ENCODE measurements at places on chromosomes 1 and 21. TPM values are rescaled to one million over a fixed set of nuclear protein-coding genes. Genes with fewer than 3 reads are reported as not detected.

GRCh38 chr1:170967042-170967910 lies 31.9 kb downstream of the MROH9 start:
- DNase-seq: no peak

The AMY1C gene
- total RNA-seq: not detected

The SARS1 gene
- 139 TPM for total RNA-seq

DNA sequence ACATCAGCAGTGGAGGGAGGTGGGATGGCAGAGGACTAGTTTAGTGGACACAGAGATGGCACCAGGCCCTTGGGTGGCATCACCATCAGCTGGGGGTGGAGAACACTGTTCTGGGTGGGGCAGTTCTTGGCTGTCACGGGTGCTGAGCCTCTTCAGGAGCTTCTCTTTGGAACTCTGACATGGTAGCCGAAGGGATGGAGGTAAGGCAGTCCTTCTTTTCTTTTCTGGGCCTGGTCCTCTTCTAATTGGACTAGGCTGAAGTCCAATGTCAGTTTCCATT lies 8.3 kb upstream of the MEF2D start:
- DNase-seq: no peak

The PDE4B gene
- total RNA-seq: 18.6 TPM

DNA sequence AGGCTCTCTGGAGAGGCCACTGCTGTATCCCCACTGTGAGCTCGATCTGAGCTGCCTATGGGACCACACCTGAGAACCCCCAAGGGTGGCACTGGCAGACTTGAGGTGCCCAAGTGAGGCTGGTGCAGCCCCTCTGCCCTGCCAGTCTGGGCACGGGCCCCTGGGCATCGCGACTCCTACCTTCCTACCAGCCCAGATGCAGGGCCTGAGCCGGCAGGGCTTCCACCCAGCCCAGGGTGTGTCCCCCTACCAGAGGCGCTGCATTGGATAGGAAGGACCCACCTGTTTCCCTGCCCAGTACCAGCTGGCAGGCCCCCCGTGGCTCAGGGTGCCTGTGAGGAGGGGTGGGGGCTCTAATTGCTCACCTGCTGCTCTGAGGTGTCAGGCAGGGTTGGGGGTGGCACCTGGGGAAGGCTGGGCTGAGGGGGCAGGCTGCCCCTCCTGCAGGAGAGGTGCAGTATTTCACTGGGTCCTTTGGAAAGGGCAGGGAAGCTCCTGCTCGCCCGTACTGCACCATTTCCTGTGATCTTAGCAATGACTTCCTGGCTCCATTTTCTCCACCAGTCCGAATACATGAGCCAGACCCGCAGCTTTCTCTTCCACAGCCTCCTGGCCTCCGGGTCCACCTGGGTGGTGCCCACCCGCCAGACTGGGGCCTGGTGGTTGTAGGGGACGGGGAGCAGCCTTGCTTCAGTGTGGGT lies 11.8 kb downstream of the TP73 start:
- peak; percentile 31 for DNase-seq

- DNase-seq: no peak
Measured at GRCh38 chr1:56094168-56094567, 485.2 kb downstream of the PLPP3 start.

- no peak for DNase-seq
Measured at GRCh38 chr1:37094302-37094701, 60.0 kb upstream of the GRIK3 start.

- DNase-seq: no peak
Measured at GRCh38 chr1:231386466-231386865, 35.6 kb downstream of the EGLN1 start.

The CXADR gene
- 150 TPM for total RNA-seq

DNA sequence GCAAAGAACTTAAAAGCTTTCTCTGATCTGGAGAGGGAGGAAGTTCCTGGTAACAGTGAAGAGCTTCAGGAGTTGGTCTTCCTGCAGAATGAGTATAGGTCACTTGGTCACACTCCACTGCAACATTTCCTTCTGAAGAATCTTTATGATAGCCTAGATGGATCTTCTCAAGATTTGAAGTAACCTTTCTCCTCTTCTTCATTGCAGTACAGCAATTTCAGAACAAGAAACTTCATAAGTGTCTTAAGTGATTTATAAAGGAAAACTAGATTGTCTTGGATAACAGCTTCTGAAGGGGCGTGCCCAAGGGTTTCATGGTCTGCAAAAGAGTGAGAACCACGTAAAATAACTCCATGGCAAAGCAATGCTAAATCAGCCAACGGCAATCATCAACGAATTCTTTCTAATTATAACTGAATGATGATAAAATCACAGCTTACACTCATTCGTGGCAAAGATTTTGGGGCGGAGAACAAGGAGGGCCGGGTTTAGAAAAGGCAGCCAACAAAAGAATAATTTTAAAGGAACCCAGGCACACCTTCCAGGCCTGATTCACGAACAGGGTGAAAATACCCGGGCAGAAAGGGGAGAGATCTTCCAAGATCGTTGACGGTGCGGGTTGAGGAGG lies 53.9 kb upstream of the ASPM start:
- DNase-seq: no peak

DNA sequence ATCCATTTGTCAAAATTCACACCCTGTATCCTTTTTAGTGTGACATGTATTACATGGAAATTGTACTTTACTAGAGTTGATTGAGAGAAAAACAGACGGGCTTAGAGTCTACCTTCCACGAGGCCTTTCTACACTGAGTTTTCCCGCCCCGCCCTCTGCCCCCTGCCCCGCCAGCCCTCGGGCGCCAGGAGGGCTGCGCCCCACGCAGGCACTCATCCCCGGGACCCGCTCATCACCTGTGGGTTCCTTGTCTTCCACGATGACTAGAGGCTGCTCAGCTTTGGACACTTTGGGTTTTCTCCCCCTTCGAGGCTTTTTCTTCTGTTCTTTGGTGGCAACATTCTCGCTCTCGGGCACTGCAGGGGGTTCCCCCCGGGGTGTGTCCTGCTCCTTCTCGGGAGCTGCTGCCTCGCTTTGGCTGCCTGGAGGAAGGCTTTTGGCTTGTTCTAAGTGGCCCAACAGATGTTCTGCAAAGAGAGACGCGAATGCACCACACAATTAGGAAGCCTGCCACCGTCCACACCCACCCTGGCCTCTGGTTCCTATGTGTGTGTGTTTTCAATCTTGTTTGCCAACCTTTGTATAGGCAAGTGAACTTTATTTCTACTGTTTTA lies 39.6 kb downstream of the PRDM15 start:
- DNase-seq: no peak

DNA sequence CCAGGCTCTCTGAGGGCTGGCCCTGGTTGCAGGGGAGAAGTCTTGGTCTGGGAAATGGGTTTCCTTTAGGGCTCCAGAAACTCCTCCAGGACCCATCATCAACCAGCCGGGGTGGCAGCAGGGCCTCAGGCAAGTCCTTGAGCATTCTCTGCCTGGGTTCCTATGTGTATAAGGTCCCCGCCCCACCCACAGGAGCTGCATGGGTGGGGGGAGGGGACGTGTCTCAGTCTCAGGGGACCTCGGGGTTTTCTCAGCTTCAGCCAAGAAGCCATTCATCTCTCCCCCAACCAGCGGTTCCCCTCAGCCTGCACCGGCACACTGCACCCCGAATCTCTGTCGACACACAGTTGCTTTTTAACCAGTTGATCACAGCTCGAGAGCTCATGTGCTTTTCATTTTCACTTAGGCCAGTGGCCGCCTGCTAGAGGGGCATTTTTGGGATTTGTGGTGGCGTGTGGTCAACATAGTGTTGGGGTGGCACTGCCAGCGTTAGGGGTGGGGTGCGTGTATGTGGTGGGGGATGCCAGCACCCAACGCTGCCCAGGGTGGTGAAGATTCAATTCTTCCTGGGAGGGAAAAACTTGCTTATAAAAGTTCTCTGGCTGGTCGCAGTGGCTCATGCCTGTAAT lies 6.5 kb downstream of the RUNX3 start:
- no peak for DNase-seq

- DNase-seq: no peak
Measured at GRCh38 chr1:244273262-244273844, 178.4 kb downstream of the ADSS2 start.

DNA sequence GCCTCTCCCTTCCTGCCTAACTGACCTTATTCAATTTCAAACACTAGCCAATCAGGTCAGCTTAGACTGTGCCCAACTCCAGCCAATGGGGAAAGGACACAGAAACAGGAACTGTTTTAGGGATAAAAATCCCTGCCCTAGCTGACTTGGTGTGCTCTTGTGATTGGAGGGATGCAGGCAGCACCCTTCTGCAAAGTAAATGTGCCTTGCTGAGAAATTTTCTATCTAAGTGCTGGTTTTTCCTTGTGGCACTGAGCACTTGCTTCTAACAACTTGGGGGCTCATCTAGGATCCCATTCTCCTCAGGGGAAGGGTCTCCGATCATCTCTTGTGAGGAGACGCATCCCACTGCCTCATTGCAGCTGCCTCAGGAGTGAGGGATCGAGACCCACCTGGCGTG lies 10.7 kb upstream of the CD2 start:
- DNase-seq: no peak

DNA sequence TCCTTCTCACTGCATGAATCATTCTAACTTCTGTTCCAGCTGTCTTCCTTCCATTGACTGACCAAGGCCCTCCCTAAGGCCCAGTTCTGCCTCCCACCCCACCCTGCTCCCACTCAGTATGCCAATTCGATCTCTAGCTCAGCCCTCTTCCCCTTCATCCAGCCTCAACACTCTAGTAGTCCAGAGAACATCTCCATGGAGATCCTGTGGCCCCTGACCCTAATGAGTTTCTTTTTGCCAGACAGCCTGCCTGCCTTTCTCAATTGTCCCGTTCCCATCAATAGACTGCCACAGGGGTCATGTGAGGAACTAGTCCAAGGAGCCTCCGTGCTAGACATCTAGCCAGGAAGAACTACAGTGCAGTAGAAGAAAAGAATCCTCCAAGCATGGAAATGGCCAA lies 26.4 kb downstream of the RRAGC start:
- no peak for DNase-seq

DNA sequence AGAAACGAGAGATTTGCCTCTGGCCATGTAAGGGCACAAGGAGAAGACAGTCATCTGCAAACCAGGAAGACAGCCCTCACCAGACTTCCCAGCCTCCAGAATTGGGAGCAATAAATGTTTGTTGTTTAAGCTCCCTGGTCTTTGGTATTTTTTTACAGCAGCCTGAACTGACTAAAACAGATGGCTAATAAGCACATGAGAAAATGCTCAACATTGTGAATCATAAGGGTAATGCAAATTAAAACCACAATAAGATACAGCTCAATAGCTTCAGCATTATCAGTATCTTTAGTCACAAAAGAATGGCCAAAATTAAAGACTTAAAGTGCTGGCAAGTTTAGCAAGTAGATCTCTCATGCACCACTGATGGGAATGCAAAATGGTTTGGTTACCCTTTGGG lies 11.7 kb downstream of the UBE2G2 start:
- DNase-seq: no peak

DNA sequence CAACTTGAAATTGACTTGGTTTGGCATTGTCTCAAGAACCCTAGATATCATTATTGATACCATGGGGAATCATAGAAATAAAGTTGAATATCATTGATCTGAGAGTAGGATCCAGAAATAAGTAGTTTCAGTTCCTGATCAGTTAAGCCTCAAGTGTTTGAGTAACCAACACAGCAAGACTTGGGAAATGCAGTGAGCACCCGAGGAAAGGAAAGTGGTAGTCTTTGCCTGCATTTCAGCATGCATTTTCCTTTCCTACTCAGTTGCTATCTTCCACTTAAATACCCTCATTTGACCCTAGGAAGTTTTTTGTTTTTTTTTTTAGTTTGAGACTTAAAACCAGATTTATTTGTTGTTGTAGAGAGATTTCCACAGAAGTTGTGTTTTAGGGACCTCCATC lies 18.9 kb downstream of the CLEC20A start:
- no peak for DNase-seq

The ANGPTL3 gene
- not detected for total RNA-seq

GRCh38 chr1:31617916-31618746 lies 642 bp downstream of the HCRTR1 start:
- peak; percentile 80 for DNase-seq

- peak; percentile 60 for DNase-seq
Measured at GRCh38 chr1:241012708-241013340, 344.2 kb downstream of the RGS7 start.

DNA sequence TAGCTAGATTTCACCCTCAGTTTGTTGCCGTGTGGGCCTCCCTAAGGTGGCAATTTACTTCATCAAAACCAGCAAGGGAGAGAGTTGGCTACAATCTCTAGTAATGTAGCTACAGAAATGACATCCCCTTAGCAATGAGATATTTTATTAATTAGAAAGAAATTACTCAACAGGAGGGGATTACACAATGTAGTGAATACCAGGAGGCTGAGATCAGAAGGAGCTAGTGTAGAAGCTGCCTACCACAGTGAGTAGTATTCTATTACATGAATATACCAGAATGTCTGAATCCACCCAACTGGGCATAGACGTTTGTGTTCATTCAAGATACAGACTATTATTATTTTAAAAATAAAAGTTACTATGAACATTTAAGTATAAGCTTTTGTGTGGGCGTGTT lies 868.2 kb upstream of the CXADR start:
- no peak for DNase-seq

The TRIM17 gene
- total RNA-seq: 2.8 TPM

- DNase-seq: peak; percentile 50
Measured at GRCh38 chr21:26844258-26845065, 747 bp downstream of the ADAMTS1 start.
